ENCODE measurements at places on chromosomes 12 and 14. TPM values are rescaled to one million over a fixed set of nuclear protein-coding genes. Genes with fewer than 3 reads are reported as not detected.

The PTPRB gene
- 22.0 TPM for total RNA-seq

DNA sequence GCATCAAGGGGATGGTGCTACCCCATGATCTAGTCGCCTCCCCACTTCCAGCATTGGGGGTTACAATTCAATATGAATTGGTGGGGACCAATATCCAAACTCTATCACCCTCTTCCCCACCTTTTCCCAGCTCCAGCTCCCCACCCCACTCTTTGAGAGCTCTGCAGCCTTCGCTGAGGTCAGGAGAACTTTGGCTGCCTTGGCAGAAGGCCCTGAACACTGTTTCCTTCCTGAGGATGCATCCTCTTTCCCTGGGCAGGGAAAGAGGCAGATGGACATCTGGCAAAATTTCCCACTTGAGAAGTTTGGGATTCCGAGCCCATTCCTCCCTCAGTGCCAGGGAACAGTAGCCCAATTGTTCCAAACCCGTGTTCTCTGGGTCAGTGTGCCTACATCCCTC lies 169.1 kb downstream of the TSPAN9 start:
- no peaks in the 10 kb centered on the region for H3K27me3 ChIP-seq
- no peak for DNase-seq
- no peaks in the 10 kb centered on the region for H3K36me3 ChIP-seq
- H3K4me1 ChIP-seq: peaks cover 93% of the 10 kb centered on the region

DNA sequence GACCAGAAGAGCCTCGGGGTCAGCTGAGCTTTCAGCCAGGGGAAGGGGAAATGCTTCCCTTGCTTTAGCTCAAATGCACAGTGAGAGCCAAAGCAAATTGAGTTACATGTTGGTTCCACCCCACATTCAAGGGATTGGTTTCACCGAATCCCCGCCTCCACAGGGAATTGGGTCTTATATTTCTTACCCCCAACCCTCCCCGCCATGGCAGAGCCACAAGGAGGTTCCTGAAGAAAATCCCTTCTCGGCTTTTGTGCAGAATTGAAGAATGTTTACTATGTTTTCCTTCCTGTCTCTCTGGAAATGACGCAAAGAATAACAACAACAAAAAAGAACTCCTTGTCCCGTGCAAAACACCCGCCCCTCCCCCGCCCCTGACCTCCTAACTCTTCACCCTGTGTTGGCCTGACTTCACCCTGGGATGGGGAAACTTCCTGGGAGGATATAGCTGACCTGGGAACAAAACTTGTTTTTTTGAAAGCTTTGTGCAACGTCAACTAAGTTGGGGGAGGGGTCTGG lies 21.9 kb upstream of the CIPC start:
- H3K4me1 ChIP-seq: peaks cover 27% of the 10 kb centered on the region
- DNase-seq: peak; percentile 95
- H3K36me3 ChIP-seq: no peaks in the 10 kb centered on the region
- no peaks in the 10 kb centered on the region for H3K27me3 ChIP-seq

- H3K4me3 ChIP-seq: no peak overlapping the region
- H3K27me3 ChIP-seq: no peaks in the 10 kb centered on the region
These were observed 770.5 kb downstream of the MED13L start for GRCh38 chr12:115506822-115507559.

GRCh38 chr14:42145766-42146165 lies 539.1 kb downstream of the LRFN5 start:
- no peak overlapping the region for H3K27ac ChIP-seq
- no peak overlapping the region for H3K4me3 ChIP-seq
- no peaks in the 10 kb centered on the region for H3K36me3 ChIP-seq
- no peaks in the 10 kb centered on the region for H3K4me1 ChIP-seq

- H3K4me1 ChIP-seq: no peaks in the 10 kb centered on the region
- no peak overlapping the region for H3K4me3 ChIP-seq
- DNase-seq: no peak
- no peaks in the 10 kb centered on the region for H3K36me3 ChIP-seq
These were observed 385.4 kb upstream of the TMEM132C start for GRCh38 chr12:127881371-127882140.

DNA sequence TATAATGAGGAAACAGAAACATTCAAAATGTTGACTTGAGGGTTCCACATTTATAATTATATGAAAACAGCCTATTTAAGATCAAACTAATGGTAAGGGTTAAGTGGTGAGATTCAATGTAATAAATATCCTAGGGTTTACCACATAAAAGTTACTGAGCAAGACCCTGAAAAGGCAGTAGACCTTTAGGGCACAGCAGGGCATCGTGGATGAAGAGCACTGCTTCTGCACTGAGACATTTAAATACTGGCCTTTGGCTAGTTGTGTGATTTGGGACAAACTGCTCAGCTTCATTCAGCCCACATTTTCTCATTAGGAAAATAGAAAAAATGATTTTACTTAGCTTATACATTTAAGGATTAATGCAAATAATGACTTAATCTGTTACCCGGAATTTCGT lies 42.0 kb downstream of the CNTN1 start:
- H3K27me3 ChIP-seq: no peaks in the 10 kb centered on the region
- DNase-seq: no peak
- no peak overlapping the region for H3K27ac ChIP-seq
- no peaks in the 10 kb centered on the region for H3K36me3 ChIP-seq

The PLA2G1B gene
- total RNA-seq: not detected

GRCh38 chr14:44170101-44170500 lies 337.0 kb downstream of the FSCB start:
- H3K36me3 ChIP-seq: no peaks in the 10 kb centered on the region
- no peaks in the 10 kb centered on the region for H3K4me1 ChIP-seq
- no peak for DNase-seq
- H3K27me3 ChIP-seq: no peaks in the 10 kb centered on the region
- no peak overlapping the region for H3K27ac ChIP-seq
- H3K4me3 ChIP-seq: no peak overlapping the region

DNA sequence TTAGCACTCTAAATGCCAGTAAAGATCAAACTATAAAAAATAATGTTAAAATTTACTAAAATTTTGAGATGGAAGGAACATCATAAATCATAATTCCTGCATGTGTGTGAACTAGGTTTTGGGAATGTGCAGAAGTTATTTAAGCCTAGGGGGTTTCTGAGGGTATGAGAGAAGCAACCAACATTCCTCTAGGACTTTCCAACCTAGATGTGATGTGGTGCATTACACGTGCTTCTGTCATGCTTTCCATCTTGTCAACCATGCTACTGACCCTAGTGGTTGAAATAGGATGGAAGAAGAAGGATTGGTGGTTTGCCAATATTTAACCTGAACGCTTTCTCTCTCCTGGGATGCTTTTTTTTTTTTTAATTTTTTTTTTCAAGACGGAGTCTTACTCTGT lies 209.3 kb downstream of the AEBP2 start:
- no peak overlapping the region for H3K4me3 ChIP-seq
- no peak for DNase-seq
- H3K4me1 ChIP-seq: peaks cover 2% of the 10 kb centered on the region
- H3K27me3 ChIP-seq: no peaks in the 10 kb centered on the region
- H3K36me3 ChIP-seq: no peaks in the 10 kb centered on the region
